GM19239 (cell line): ENCODE measurements at places on chromosomes 4 and X.

DNA sequence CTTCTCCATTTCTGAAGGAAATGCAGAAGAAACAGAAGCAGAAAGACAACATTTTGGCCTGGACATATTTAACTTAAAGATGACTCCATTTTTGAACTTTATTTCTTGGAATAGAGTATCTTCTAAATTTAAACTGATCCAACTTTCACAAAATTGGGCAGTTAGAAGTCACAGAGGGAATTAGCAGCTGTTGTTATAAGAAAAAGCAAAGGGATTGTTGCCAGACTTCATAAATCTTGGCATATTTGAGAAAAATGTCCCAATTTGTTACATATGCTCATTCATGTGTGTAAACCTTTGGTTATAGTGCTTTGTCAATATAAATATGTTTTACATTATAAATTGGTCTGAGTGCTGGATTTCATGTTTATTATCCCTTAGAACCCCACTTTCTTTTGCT, 3.4 kb downstream of the GLUD2 start:
- DNase-seq: no peak

DNA sequence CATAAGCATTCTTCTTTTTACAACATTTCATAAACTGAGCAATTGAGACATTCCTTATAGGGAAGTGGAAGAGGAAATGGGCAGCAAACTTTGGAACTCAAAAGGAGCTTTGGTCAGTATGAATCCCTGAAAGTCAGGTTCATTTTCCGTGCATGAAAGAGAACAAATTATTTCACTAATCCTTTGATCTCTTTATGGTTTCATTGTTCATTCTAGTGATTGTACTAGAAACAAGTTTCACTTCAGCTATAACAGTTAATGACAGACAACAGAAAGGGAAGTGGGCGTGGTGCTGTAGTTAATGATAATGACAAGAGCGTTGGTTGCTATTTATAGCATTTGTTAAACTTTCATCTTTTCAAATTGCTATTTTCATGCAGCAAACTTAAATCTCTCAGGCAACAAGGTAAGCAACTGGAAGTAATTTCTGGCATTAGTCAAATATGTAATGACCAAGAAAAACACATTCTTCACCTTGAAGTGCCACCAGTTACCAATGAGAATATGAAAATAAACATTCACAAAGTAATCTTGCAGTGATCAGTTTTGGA, 98.4 kb downstream of the AREG start:
- DNase-seq: peak; percentile 3

DNA sequence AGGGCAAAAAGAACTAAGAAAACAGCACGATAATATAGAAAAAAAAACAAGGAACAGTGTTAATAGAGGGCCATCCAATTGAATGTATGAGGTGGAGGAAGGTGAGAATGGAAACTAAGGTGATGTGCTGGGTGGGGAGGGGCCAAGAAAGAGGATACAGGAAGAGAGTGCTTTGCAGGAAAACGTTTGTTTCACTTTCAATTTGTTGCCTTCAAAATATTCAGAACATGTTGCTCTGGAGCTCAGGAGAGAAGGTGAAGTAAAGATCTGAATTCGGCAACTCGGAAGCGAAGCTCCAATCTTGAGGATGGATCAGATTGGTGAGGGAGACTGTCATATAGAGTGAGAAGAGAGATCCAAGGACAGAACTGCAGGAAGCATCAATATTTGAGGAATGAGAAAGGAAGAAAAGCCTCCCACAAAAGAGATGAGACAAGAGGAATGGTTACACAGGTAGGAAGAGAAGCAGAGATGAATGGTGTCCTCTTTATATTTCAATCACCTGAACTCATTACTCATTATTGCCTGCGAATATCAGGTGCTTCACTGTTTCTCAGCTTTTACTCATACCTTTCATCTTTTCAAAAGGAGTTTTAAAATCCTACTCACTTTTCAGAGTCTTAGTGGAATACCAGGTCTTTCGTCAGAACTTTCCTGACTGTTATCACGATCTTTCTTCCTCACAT, 14.7 kb upstream of the SEC24D start:
- DNase-seq: peak; percentile 16

GRCh38 chrX:30572004-30572403, 5.6 kb downstream of the TASL start:
- DNase-seq: no peak

GRCh38 chr4:183968931-183969330, 63.8 kb downstream of the STOX2 start:
- DNase-seq: no peak

DNA sequence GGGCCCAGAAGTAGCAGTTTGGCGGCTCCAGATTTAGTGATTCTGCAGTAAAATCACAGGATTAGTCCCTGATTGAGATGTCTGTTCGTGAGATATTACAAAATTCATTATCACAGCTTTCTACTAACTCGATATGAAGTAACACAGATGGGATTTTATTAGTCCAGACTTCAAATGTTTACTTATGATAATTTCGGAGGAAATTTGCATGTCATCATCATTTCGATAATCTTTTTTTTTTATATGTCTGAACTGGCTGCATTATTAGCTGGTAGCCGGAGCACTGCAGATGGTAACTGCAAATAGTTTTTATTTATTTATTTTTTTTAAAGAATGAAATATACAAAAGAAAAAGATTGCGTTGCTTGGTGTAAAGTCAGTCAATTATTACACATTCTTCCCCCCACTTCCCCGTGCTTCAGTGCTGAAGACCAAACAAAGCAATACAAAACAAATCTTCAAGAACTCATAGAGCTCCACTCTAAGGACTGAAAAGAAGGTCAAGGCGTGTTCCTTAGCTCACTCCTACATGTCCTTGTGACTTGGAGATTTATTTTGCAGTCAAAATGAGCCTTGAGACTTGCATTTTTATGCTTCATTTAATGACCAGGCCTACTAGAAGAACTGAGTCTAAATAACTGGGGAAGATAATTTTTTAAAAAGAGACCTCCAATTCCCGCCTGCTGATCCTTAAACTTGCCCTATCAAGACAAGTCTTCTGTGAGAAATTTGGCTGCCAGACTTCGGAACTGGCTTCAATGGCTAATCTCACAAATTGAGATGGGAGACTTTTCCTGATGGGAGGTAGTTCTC, 11.7 kb upstream of the PITX2 start:
- no peak for DNase-seq

- no peak for DNase-seq
These were observed 633.0 kb upstream of the FAM241A start for GRCh38 chr4:111512081-111512783.

DNA sequence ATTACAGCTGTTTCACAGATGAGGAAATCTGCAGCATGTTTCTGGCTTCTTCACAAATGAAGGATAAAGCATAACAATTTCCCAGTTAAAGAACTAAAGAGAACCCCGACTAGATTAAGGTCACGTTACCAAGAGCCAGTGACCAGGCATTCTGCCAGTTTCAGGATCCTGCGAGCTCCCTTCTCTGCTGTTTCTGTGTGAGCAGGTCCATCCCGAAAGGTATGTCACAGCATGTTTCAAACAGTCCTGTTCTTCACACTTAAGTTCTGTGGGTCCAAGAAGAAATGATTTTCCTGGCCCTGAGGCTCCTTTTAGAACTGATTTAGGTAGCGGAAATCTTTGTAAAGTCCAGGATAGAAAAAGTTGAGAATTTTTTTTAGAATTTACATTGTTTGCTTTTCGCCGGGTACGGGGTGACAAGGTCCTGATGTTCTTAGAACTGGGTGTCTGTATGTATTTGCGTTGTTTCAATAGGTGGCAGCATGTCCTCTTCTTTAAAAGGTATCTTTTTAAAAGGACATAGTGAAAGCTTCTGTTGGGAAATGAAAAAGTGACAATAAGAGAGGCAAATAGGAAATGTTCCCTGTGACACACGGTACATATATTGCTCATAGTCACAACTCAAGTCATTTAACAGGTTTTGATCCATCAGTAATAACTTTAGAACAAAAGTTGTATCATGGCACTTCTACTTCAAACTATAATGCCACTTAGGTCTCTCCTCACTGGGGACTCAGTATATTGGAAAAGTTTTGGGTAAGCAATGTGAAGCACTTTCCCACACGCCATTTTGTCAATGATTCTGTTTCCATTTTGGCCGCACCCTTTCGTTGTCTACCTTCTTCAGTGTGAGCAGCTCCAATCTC, 18.4 kb downstream of the IL21 start:
- no peak for DNase-seq

DNA sequence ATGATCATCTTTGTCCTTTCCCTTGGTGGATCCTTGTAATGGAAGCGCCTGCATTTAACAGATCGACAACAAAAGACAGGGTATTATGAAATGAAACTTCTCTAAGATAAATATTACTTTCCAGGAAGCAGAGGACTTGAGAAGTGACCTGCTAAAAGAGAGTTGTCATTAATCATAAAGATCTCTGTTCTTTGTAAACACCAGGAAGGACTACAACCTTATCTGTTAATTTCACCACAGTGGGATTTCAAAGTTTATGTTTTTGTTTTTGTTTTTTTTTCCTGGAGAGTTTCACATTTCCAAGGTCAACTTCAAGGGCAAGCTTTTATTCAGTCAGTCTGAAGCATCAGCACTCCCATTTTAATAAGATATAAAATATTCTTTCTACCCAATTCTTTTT, 170.9 kb downstream of the RCHY1 start:
- no peak for DNase-seq

DNA sequence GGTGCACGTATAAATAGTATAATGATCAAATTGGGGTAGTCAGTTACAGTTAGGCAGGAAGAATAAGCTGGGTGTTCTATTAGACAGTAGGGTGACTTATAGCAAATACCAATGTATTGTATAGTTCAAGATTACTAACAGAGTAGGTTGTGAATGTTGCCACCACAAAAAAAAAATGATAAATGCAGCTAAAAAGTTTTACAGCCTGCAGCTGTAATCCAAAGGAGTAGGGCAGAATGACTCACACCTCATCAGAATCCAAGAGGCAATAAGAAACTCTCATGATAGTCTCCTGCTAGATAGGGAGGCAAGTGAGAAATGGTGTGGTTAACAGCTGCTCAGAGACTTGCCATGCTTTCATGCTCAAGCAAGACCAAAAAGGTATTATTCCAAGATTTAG, 19.6 kb upstream of the TCEAL4 start:
- DNase-seq: no peak

DNA sequence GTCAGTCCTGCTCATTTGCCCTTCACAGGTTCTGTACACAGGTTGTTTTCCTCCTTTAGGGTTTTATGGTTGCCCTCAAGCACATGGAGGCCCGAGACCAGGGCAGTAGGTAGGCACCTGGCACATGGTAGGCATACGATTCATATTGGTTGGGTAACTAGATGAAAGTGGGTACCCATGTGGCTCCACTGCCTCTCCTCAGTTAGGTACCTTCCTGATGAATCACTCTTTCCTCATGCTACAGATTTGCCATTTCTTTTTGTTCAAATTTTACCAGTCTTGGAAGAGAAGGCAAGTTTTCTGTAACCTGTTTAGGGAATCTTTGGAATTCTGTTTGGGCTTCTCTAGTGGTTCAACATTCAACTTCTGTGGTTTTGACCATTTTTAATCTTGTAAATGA, 121.3 kb downstream of the FHIP1A start:
- no peak for DNase-seq

DNA sequence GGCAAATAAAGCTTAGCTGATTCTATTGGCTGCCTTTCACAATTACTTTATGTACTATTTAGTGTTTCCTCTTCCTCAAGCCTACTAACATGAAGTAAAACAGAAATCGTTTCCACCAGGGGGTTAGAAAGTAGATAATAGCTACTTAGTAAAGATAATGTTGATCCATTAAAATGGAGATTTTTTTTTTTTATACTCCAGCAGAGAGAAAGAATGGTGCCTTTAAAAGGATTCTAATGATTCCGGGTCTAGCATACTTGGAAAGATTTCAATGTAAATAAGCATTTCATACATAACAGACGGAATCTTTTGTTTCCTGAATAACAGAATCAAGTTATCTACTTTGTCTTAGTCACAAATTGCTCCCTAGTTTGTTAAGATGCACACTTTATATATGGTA, 37.1 kb downstream of the GK start:
- DNase-seq: no peak

- no peak for DNase-seq
These were observed 15.1 kb upstream of the CLDN24 start for GRCh38 chr4:183337349-183337748.

DNA sequence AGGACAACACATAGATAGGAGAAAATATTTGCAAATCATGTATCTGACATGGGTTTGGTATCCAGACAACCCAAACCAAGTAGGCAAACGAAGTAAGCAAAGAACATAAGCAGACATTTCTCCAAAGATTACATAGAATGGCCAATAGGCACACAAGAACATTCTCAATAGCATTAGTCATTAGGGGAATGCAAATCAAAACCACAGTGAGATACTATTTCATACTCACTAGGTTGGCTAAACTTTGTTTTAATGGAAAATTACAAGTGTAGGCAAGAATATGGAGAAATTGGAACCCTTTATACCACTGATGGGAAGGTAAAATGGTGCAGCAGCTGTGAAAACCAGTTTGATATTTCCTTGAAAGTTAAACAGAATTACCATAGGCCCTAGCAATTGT, 74.7 kb downstream of the CHRNA9 start:
- no peak for DNase-seq
